ENCODE measurements at places on chromosomes 5 and 9.

GRCh38 chr9:110996436-110997220 lies 41.6 kb downstream of the LPAR1 start:
- no peak for DNase-seq

GRCh38 chr9:19102181-19102630 lies 498 bp downstream of the HAUS6 start:
- DNase-seq, result no peak

DNA sequence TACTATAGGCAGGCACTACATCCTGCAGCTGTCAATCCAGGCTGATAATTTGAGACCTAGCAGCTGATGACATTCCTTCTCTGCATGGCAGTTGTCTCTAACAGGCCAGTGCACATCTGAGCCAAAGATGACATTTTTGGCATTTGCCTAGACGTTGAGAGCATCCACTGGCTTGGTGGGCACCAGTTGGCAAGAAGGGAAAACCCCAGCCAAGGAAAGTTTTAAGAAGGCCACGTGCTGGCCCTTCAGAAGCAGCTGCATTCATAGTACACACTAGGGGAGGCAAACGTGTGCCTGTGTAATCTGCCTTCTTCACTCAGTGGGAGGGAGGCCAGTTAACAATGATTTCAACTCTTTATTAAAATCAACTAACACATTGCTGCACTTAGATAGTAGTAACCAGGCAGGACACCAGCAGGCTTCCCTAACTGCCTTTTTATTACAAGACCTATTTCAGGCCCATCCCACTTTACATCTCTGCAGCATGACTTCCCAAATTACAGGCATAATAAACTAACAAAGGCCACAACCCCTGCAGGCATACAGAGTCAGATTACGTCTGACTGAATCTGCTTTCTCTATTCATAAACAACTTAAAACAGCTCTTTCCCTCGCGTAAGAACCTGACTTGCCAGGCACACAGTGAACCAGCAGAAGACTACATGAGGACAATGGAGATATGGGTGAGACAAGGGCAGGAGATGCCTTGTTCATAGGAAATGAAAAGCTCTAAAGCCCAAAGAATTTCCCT lies 576.3 kb downstream of the PDE4D start:
- no peak for DNase-seq

- DNase-seq, result no peak
These were observed 10.0 kb downstream of the TRAF1 start for GRCh38 chr9:120916588-120916987.

DNA sequence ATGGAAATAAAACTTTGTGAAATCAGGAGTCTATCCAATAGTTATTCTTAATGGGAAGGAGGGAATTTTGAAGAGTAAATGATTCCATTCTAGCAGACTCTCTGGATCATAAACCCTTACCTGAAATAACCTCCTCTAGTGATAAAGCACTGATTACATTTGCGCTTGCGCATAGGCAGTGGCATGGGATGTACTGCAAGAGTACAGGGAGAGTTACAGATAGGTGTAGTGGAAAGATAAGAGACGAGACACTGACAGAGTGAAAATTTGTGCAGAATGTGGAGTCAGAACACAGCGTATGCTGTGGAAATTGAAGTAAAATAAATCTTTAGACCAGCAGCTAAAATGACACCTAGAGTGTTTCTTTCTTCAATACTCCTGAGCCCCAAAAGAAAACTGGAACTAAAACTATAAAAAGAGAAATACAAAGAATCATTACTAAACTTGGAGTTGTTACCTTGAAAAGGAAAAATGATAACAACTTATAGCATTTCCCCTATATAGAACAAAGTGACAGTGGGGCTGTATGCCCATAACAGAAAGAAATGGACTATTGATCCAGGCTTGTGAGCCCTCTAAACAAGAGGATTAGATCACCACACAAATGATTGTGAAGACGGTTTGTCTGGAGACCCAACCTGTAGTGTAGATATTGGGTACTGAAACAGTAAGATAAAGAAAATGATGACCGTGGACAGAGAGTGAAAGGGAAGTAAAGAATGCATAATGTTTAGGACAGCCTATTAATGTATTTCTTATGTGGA lies 1471.2 kb upstream of the NUDT12 start:
- no peak for DNase-seq

GRCh38 chr9:97847474-97848214 lies 5.4 kb upstream of the FOXE1 start:
- no peak for DNase-seq

DNA sequence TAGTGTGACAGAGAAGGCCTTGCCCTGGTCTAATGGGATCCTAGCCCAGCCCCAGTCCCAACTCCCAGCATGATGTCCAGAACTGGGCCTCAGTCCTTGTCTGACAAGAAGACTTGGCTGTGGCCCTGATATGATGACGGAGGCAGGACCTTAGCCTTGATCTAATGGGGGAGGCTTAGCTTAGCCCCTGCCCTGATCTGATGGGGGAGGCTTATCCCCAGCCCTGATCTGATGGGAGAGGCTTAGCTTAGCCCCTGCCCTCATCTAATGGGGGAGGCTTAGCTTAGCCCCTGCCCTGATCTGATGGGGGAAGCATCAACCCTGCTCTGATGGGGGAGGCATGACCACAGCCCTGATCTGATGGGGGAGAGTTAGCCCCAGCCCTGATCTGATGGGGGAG lies 3.7 kb downstream of the PKN3 start:
- no peak for DNase-seq

DNA sequence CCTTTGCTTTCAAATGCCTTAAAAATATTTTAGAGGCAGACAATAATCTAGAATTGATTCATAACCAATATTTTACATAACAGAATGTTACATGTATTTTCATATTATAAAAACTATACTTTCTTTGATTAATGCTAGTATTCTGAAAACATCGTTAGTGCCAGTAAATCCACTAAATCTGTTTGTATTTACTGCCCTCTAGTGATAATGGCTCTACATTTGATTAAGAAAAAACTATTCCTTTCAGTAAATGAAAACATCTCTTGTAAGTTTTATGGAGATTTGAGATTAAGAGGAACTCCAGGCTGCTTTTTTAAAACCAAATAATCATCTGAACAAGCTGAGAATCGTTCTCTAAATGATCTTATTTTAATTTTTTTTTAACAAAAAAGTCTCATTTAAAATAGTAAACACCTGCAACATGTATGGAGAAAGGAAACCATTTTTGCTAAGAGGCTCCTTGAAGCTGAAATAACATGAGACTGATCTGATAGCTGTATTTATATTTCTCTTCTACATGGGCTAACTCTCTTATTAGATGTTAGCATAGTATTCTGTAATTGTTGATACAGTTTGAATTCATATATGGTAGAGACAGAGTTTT lies 424.7 kb downstream of the RAB3C start:
- DNase-seq, result no peak

- DNase-seq, result no peak
These were observed 33.4 kb upstream of the SUSD3 start for GRCh38 chr9:93024986-93025630.

GRCh38 chr5:178627259-178627598 lies 379 bp upstream of the CLK4 start:
- no peak for DNase-seq

- DNase-seq, result no peak
These were observed 247.7 kb downstream of the PJA2 start for GRCh38 chr5:109161914-109162683.

DNA sequence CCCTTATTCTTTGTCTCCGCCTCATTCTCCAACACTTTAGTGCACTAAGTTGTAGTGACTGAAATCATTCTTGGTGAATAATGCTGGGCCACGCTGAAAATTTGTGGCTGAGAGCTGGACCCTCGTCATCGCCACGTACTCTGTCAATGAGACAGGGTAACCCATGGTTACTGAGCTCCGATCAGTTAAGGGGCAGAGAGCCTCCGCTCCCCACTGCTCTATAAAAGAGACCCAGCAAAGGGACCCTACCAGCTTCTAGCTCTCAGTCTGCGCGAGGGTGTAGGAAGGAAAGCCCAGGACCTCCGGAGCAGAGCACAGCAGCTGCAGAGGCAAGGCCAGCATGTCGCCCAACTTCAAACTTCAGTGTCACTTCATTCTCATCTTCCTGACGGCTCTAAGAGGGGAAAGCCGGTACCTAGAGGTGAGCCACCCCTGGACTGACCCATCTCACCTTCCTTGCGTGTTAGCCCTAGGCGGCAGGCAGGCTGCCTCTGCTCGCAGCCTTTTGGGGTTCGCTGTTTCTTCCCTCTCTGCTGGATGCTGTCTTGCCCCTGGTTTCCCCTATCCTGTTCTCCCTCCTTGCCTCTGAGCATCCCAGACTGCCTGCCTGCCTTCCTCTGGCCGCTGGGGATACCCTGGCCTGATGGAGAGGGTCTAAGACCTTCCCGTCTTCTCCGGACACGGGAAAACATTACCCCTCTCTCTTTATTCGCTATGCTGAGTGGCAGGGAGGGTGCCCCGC lies at the start of gene CRHBP:
Gene CRHBP (plus strand): TSS at position 251 of the 742 bp plus-strand sequence. CDS start 90 bp downstream, at position 341.
- no peak for DNase-seq

- no peak for DNase-seq
These were observed 26.7 kb upstream of the ECM2 start for GRCh38 chr9:92562461-92562967.

DNA sequence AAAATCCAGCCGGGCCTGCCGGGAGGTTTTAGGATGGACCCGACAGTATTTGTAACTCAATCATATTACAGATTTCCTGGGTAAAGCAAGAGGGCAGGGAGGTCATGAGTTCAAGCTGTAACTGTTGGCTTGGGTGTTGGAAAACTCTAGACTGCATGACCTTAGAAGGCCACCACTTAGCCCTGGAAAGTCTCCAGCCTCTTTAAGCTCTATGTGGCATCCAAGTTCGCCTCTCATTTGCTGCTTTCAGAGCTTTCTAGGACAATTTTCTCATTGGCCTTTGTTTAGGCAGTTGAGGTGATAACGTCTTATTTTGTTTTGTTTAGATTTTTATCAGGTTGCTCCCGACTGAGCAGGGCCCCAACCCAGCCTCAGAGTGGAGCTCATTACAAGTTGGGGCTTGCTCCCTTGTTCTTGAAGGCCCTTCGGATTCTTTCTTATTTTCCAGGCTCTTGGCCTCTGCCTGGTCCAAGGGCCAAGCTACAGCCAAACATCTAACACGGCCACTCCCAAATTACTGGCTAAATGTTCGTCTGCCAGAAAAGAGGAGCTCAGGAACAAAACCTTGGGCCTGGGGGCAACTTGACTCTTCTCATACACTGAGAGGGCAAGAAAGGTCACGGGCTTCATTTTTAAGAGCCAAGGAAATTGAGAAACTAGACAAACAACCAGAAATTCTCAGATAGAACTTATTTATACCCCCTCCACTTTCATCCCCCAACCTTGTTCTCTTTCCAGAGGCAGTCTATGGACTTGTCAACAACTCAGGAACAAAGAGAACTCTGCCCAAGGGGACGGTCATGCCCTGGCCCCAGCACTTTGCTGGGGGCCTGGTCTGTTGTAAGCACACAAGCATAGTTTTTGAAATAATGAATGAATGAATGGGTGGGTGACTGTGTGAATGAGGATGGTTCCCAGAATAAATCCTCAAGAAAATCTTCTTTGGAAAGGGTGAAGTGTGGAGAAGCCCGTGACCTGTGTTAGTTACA lies 526.9 kb downstream of the BNC2 start:
- no peak for DNase-seq

- no peak for DNase-seq
These were observed 310.5 kb downstream of the PLK2 start for GRCh38 chr5:58149345-58149744.

DNA sequence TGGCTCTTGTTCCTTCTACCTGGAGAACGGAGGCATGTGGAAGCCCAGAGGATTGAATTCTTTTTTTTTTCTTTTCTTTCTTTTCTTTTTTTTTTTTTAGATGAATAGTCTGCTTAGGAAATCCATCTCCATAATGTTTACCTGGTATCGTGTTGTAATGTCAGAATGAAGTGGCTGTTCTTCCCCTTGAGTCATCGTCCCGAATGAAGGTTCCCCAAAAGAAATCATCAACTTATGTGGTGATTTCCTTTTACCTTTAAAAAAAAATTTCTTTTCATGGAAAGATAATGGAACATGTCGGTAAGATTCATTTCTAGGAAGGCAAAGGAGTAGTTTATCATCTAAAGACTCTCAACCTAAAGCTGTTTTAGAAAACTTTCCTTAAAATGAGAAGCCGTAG lies 59.7 kb downstream of the DOCK8 start:
- DNase-seq, result no peak

GRCh38 chr5:79985288-79985687 lies 5.8 kb downstream of the MTX3 start:
- no peak for DNase-seq

GRCh38 chr5:64637837-64638443 lies 52.4 kb upstream of the SHISAL2B start:
- no peak for DNase-seq

DNA sequence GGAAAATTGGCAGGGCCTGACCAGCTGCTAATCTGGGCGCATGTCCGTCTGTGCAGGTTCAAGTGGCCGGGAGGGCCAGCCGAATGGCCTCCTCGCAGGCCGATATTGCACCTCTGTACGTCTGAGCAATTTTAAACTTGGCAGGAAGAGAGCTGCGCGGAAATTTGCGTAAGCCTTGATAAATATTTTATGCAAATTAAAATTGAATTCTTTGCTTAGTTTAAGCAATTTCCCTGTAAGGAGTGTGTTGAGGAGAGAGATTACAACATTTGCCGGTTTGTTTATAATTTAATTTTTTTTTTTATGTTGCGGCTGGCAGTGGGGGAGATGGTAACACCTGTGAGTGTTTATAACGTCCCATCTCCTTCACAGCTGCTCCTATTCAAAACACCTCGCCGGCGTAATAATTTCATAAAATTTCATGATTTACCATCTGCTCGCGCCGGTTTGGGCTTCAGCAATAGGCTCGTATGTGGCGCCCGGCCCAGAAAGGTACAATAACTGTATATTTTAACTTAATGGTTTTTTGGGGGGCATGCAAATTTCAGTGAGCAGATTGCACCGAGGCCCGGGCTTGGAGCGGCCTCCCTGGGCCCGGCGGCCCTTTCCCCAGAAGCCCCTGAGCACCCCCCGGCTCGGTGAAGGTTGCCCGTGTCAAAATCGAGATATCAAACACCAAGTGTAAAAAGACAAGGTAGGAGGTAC lies 269.4 kb upstream of the MVB12B start:
- no peak for DNase-seq

GRCh38 chr5:147763791-147764525 lies 18.6 kb downstream of the JAKMIP2 start:
- no peak for DNase-seq

GRCh38 chr5:63957617-63958016 lies 4.6 kb downstream of the HTR1A start:
- no peak for DNase-seq
